Thoracic aorta (tissue), 2 donors: ENCODE measurements at places on chromosomes 4 and X. TPM values are rescaled to one million over a fixed set of nuclear protein-coding genes. Genes with fewer than 3 reads are reported as not detected.
A peak's percentile ranks its signal among the peaks of the same experiment; 100 is the strongest.

- H3K27ac ChIP-seq = no peak overlapping the region
- no peaks in the 10 kb centered on the region for H3K27me3 ChIP-seq
- no peaks in the 10 kb centered on the region for H3K4me1 ChIP-seq
- H3K4me3 ChIP-seq = no peak overlapping the region
- H3K36me3 ChIP-seq = no peaks in the 10 kb centered on the region
These were observed 65.6 kb upstream of the BLTP1 start for GRCh38 chr4:122086338-122087065.

DNA sequence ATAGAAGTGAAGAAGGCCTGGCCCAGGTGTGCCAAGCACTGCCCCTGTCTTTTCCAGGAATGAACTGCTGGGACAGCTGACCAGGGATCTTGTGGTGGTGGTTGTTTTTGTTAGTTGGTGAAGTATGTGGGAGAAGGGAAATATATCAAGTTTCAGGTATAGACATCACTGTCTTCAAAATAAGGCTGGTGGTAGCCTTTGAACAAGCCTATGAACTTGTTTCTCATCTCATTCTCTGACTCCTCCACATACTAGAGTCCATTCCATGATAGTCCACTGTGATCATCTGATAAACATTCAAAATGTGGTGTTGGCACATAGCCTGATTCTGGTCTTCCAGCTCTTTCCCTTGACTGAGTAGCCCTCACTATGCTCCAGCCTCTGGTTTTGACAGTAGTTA lies 303.7 kb downstream of the CAMK2D start:
- no peaks in the 10 kb centered on the region for H3K27me3 ChIP-seq
- no peak for DNase-seq
- H3K36me3 ChIP-seq = no peaks in the 10 kb centered on the region
- peaks cover 8% of the 10 kb centered on the region for H3K4me1 ChIP-seq

GRCh38 chrX:68915778-68916177 lies 87.0 kb downstream of the EFNB1 start:
- H3K27ac ChIP-seq = no peak overlapping the region
- H3K4me3 ChIP-seq = no peak overlapping the region
- no peak for DNase-seq
- H3K4me1 ChIP-seq = peaks cover 8% of the 10 kb centered on the region

Gene TLL1
- total RNA-seq = 10.6 TPM

DNA sequence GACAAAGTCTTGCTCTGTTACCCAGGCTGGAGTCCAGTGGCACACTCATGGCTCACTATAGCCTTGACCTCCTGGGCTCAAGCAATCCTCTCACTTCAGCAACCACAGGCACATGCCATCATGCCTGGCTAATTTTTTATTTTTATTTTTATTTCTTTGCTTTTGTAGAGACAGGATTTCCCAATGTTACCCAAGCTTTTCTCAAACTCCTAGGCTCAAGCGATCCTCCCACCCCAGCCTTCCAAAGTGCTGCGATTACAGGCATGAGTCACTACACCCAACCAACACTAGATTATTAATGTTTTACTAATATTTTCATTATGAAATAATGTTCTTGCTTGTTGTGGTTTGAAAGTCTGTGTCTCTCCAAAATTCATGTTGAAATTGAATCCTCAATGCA lies 5.2 kb upstream of the ACTRT1 start:
- no peaks in the 10 kb centered on the region for H3K36me3 ChIP-seq
- no peaks in the 10 kb centered on the region for H3K4me1 ChIP-seq
- H3K27me3 ChIP-seq = no peaks in the 10 kb centered on the region
- DNase-seq = no peak
- no peak overlapping the region for H3K27ac ChIP-seq

DNA sequence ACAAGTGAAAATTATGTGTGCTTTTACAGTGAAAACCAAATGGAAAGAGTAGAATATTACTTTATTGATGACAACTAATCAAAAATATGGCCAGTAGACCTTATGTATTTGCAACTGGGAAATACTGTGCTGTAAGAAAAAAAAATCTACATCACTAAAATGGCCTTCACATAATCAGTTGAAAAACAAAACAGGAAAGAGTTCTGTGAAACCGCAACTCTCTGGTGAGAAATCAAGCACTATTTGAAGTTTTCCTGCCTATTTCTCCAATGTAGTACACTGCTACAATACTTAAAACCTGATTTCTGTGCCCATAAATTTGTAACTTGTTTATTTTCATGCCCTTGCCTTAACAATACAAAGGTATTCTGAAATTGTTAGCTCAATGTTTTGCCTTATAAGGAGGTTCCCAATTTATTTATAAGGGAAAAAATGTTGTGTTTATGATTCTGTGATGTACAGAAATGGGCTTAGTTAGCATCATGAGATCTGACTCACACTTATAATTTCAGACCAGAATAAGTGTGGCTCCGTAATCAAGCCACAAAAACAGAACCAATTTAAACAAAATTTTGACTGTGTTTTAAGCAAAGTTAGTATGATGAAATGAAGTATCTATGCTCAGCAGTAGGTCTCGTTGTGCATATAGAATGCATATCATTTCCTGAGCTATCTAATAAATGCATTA lies 147.1 kb downstream of the FAT4 start:
- H3K27me3 ChIP-seq = no peaks in the 10 kb centered on the region
- no peaks in the 10 kb centered on the region for H3K4me1 ChIP-seq
- no peak overlapping the region for H3K27ac ChIP-seq
- H3K4me3 ChIP-seq = no peak overlapping the region
- no peaks in the 10 kb centered on the region for H3K36me3 ChIP-seq

GRCh38 chr4:169229571-169230028 lies 41.2 kb downstream of the SH3RF1 start:
- H3K27me3 ChIP-seq = no peaks in the 10 kb centered on the region
- DNase-seq = peak; percentile 36
- H3K4me3 ChIP-seq = no peak overlapping the region
- H3K4me1 ChIP-seq = peaks cover 18% of the 10 kb centered on the region
- no peaks in the 10 kb centered on the region for H3K36me3 ChIP-seq

GRCh38 chrX:20639115-20639514 lies 372.4 kb upstream of the RPS6KA3 start:
- no peak overlapping the region for H3K4me3 ChIP-seq
- no peak overlapping the region for H3K27ac ChIP-seq
- DNase-seq = no peak
- H3K4me1 ChIP-seq = no peaks in the 10 kb centered on the region
- no peaks in the 10 kb centered on the region for H3K36me3 ChIP-seq
- H3K27me3 ChIP-seq = no peaks in the 10 kb centered on the region

GRCh38 chrX:49171752-49172279 lies at the start of gene PLP2:
PLP2 (plus strand) TSS chrX:49171898; CDS start chrX:49172001, 103 bp downstream.
- H3K4me1 ChIP-seq = peaks cover 5% of the 10 kb centered on the region
- H3K36me3 ChIP-seq = peaks cover 9% of the 10 kb centered on the region

- H3K27ac ChIP-seq = no peak overlapping the region
- DNase-seq = no peak
- no peaks in the 10 kb centered on the region for H3K36me3 ChIP-seq
- no peak overlapping the region for H3K4me3 ChIP-seq
These were observed 45.8 kb upstream of the TMEM131L start for GRCh38 chr4:153420361-153420760.

Gene DDX53
- total RNA-seq = not detected

DNA sequence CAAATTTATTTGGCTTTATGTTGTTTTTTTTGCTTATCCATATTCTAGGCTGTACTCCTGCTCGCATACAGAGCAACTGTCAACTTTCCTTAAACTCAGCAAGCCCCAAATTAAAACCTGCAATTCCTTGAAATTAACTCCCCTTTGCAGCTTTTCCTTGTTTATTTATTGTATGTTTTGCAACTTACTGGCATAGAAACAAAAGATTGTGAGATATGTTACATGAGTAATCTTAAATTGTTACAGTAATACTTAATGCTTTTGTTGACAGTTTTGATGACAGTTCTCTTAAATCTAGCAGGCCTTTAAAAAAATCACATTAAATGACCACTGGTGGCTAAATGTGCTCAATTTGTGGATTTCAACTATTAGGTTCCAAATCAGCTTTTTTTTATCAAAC lies 4.5 kb downstream of the DDX3X start:
- H3K27ac ChIP-seq = no peak overlapping the region
- no peak for DNase-seq
- H3K4me1 ChIP-seq = peaks cover 14% of the 10 kb centered on the region
- H3K36me3 ChIP-seq = peaks cover 21% of the 10 kb centered on the region
- no peaks in the 10 kb centered on the region for H3K27me3 ChIP-seq
- peak overlapping the region; percentile 44 for H3K4me3 ChIP-seq

Gene MAGEA4
- not detected for total RNA-seq

DNA sequence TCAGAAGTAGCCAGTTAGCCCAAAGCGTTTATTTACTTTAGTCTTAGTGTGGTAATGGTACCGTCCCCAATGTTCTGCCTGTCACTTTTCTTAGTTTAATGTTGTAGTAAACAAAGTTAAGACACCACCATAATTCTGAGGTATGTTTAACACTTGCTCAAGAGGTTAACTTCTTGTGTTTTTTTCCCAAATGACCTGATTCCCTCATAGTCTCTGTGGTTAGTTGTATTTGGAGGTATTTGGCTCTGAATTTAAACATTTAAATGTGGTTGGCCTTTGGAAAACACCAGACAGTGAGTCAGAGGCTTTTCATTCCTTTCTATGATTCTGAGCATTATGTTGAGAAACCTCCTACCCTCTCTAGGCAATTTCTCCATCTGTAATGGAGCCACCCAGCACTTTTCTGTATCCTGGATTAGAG lies 47.9 kb downstream of the CXCL1 start:
- no peaks in the 10 kb centered on the region for H3K36me3 ChIP-seq
- no peaks in the 10 kb centered on the region for H3K27me3 ChIP-seq
- H3K27ac ChIP-seq = no peak overlapping the region
- no peaks in the 10 kb centered on the region for H3K4me1 ChIP-seq
- no peak for DNase-seq

DNA sequence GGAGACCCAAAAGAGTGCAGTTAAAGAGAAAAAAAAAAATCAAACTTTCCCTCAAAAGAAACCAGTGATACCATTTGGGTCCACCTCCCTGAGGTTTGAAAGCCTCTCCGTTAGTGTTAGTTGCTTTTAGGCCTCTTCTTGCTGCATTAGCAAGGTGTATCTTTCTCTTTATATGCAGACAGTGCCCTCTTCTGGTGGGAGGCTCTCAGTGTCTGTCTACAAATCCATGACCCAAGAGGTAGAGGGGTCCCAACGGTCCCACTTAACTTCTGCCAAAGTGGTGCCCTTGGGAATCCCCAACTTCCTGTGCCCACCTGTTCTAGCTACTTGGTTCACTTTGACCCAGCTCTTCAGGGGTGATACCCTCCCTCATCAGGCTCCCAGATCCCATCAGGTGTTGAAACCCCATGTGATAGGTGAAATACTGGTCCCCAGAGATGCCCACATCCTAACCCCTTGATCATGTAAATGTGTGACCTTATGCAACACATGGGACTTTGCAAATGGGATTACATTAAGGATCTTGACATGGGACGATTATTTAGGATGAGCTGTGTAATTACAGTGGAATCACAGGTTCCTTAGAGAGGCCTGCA lies 63.7 kb upstream of the CD99 start:
- no peak overlapping the region for H3K4me3 ChIP-seq
- H3K27me3 ChIP-seq = no peaks in the 10 kb centered on the region
- no peak overlapping the region for H3K27ac ChIP-seq

Gene NEXMIF
- total RNA-seq = 2.3 TPM

GRCh38 chr4:173121076-173121561 lies 47.5 kb upstream of the GALNT7 start:
- H3K27ac ChIP-seq = no peak overlapping the region
- no peak for DNase-seq
- H3K4me1 ChIP-seq = no peaks in the 10 kb centered on the region
- H3K4me3 ChIP-seq = no peak overlapping the region
- H3K36me3 ChIP-seq = no peaks in the 10 kb centered on the region
- H3K27me3 ChIP-seq = no peaks in the 10 kb centered on the region

Gene KLHL13
- 1.4 TPM for total RNA-seq

- no peak overlapping the region for H3K4me3 ChIP-seq
- peak overlapping the region; percentile 90 for H3K27ac ChIP-seq
- peaks cover 14% of the 10 kb centered on the region for H3K4me1 ChIP-seq
These were observed 17.9 kb upstream of the GASK1B start for GRCh38 chr4:158190718-158191117.

DNA sequence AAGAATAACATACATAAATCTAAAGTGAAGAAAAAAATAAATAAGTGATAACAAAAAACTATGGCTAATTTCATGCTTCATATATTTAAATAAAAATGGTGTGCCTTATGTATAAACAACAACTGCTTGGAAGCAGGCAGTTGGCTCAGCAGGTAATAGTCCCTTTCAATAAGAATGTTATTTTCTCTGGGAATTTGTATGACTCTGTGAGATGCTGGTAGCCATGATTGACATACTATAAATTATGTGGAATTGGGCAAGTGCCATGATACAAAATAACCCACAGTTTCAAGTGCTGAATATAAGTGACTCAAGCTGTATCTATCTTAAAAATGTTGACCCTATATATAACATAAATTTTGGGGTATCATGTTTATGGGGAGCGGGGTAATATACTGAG lies 546.5 kb downstream of the SPOCK3 start:
- H3K27me3 ChIP-seq = no peaks in the 10 kb centered on the region
- H3K36me3 ChIP-seq = no peaks in the 10 kb centered on the region
- no peak for DNase-seq
- H3K4me1 ChIP-seq = no peaks in the 10 kb centered on the region
- H3K27ac ChIP-seq = no peak overlapping the region
- no peak overlapping the region for H3K4me3 ChIP-seq

DNA sequence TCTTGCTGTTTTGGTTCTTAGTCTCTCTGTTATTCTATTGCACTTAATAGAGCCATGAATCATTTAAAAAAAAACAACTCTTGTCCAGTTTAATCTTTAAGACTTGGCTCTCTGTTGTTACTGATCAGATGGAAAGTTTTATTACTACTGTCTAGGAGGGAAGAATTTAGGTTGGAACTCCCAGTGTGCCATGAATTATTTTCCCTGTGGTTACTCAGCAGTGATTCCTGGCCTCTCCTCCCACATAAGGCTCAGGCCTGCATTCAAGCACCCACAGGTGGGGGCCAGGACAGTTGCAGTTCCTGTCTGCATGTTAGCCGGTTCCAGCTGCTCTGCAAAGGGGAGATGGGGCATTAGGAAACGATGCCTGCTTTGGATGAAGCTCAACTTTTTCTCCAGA lies 29.8 kb upstream of the ESX1 start:
- H3K27ac ChIP-seq = no peak overlapping the region
- no peak for DNase-seq
- H3K27me3 ChIP-seq = no peaks in the 10 kb centered on the region
- no peaks in the 10 kb centered on the region for H3K36me3 ChIP-seq
- H3K4me3 ChIP-seq = no peak overlapping the region
- H3K4me1 ChIP-seq = peaks cover 7% of the 10 kb centered on the region

DNA sequence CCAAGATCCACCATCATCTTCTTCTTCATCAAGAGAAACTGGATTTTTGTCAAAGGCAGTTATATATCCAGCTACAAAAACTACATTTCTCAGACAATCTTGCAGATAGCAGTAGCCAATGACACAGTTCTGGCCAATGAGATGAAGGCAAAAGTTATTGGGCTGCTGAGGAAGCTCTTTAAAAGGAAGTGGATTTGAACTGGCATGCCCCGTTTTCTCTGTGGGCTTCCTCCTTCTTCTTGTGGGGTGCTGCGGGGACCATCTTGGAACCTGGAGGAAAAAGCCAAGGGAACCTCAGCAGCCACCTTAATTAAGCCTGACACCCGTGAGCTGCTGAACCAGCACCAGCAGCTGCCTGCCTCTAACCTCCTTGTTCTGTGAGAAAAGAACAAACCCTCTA lies 4.8 kb downstream of the SMIM43 start:
- DNase-seq = no peak
- no peak overlapping the region for H3K27ac ChIP-seq
- no peak overlapping the region for H3K4me3 ChIP-seq
- H3K27me3 ChIP-seq = no peaks in the 10 kb centered on the region

- H3K36me3 ChIP-seq = no peaks in the 10 kb centered on the region
- DNase-seq = no peak
These were observed 109.7 kb downstream of the SORCS2 start for GRCh38 chr4:7301846-7302630.

Gene FHIP1A
- 4.9 TPM for total RNA-seq
